NCI-H1048 (cell line): ENCODE measurements at places on chromosomes 13 and 19.
A peak's percentile ranks its signal among the peaks of the same experiment; 100 is the strongest.

GRCh38 chr13:48505012-48505411 is 27.9 kb downstream of the RCBTB2 start:
- DNase-seq, result no peak

- no peak for DNase-seq
These were observed 238.2 kb downstream of the B3GLCT start for GRCh38 chr13:31437975-31438374.

DNA sequence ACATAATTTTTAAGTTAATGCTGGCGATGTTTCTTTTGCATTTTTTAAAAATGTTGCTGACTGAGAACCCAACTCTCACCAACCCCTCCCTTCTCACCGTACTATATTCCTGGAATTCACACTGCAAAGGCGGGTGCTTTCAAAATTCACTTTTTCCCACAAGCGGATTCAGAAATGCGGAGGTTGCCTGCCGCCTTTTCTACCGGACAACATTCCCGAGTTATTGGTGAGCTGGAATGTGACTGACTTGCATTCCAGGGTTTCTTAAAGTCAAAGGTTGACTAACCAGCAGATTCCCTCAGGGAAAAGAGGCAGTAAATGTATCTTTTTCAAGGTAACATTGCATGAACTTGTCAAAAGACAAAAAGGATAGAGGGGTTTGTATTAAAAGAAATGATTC is 113.3 kb downstream of the RAB20 start:
- DNase-seq, result no peak

DNA sequence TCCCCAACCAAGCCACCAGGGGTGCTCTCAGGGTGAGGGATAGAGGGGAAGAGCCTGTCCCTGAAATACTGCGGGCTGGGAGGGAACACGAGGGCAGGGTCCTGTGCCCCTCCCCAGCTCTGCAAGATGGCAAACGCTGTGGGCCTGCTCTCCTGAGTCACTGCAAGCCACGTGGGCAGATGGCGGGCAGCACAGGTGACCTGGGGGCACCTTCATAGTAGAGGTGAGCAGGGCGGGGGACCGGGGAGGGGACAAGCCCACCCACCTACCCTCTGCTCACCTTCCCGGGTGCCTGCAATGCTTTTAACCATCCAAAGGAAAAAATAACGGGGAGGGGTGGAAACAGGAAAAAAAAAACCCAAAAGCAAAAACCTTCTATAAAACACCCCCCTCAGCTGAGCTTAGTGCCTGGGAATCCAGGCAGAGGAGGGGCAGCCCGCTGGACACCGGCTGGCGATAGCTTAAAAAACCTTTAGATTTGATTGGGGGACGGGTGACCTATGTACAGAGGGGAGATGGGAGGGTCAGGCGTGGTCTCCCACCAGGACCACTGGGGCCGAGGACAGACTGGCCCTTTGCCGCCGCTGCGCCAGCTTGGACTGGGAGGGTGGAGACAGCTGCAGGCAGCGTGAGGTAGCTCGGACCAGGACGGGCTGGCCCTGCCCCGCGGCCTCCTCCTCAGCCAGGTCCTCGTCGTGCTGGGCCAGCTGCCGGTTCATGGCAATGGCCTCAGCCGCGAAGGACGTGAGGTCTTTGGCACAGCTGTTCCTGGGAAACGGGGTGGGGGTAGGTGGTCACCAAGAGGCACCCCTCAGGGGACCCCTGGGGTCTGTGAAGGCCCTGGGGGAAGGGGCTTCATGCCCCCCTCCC is 11.7 kb downstream of the MKNK2 start:
- no peak for DNase-seq

DNA sequence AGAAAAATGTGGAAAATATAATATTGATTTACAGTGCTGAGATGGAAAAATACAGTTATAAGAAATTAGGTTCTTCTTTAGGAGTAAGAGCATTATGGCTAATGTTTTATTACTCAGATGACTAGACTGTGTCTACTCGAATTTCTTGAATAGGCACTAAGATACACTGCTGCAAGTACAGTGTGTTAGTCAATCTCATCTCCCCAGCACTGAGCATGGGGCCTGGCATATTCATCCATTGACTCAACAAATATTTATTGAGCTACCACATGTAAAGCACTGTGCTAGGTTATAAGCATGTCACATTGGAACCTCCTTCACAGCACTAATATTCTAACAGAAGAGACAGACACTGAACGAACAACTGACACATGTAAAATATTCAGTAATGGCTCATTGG is 242.5 kb upstream of the GPC6 start:
- no peak for DNase-seq

GRCh38 chr13:74346960-74347359 is 212.8 kb upstream of the KLF12 start:
- DNase-seq, result no peak

GRCh38 chr13:112105244-112105681 is 38.3 kb downstream of the SOX1 start:
- no peak for DNase-seq

- peak; percentile 82 for DNase-seq
These were observed at the start of gene ZNF772 for GRCh38 chr19:57477191-57478008. Gene ZNF772, minus strand, starts transcription at chr19:57477566. Its CDS starts 257 bp downstream, at chr19:57477309.

- DNase-seq, result no peak
These were observed 188.3 kb downstream of the KLF12 start for GRCh38 chr13:73945871-73946270.

DNA sequence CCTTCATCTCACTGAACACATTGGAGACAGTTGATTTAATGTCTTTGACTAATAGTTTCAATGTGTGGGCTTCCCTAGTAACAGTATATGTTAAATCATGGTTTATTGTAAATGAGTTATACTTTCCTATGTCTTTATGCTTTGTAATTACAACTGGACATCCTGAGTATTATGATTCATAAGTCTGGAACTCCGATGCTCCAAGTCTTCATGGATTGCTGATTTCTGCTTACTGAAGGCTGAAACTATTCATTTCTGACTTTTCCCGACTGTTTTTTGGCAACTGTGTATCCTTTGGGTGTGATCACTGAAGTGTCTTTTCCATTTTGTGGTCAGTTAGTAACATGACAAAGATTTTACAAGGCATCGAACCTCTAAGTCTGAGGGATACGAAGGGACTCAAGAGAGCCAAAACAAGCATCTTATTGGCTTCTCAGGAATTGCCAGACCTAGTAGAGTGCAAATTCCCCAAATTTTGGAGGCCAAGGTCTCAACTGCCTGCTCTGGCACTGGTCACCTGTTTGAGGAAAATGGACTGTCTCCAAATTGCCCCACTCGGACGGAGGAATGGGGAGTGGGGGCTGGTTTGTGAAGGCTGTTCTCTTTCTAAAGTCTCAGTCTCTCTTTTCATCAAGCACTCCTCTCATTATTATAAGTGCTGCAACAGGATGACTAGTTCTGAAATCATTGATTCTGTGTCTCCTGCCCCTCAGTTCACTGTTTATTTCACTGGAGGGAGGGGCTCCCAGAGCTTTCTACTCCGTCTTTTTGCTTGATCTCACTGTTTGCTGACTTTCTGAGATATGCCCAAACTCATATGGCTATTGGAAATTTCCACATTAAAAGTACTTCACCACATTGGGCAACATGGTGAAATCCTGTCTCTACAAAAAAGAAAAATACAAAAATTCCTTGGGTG is 20.2 kb upstream of the CD70 start:
- DNase-seq, result no peak

DNA sequence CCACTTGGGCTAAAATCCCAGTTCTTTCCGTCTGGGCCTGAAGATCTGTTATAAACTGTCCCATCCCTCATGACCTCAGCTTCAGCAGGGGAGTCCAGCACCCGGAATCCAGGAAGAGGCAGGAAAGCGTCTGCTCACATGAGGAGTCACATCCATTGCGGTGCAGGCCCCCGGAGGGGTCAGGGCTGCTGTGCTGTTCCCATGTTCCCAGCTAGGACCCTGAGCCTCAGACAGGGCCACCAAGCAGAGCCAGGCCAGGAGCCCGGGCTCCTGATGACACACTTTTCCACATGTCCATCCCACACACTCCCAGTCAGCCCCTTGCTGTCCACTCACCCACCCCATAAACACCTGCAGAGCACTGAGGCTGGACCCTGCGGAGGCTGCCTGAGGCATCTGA is 45.3 kb upstream of the VSTM2B start:
- no peak for DNase-seq

DNA sequence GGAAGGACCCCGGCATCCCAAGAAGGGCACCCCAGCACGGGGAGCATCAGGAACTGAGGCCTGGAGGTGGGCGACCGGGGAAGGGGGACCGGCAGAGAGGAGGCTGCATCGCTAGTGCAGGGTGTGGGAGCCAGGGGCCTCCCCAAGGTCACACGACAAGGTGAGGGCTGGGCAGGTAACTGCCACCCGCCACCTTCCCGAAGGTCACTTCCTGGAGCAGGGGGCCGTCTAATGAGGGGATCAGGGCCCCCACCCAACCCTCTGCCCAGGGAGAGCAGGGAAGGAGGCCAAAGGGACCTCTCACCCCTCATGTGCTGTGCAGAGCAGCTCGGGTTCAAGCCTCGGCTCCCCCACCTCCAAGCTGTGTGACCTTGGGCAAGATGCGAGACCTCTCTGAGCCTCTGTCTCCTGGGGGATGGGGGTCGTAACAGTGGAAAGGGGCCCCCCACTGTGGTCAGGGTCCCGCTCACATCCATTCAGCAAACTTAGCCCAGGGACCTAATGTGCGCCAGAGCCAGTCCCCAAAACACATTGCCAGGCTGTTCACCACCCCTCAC is 6.0 kb downstream of the ZBTB7A start:
- DNase-seq, result no peak

GRCh38 chr19:17902701-17903100 is 30.1 kb upstream of the CCDC124 start:
- DNase-seq, result no peak

- no peak for DNase-seq
These were observed 4.2 kb downstream of the ATP8B3 start for GRCh38 chr19:1807695-1808394.

DNA sequence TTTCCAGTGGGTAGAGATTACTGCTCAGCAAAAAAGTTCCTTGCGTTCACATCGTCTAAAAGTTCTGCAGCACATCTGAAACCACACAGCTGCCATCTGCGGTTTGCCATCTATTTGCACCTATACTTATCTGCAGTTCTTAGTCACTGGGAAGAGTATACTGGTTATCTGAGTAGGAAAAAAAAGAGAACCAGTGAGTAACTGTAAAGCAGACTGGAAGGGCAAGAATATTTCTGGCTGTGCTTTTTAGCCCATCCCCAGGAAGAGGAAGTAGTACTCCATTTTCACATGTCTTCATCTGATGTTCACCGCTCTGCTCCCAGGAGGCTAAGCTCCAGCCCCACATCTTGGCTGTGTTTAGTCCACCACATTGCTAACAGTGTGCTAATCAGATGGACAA is 35.6 kb downstream of the EFNB2 start:
- no peak for DNase-seq

- no peak for DNase-seq
These were observed 827.5 kb upstream of the PCDH20 start for GRCh38 chr13:62243106-62243505.

- no peak for DNase-seq
These were observed 26.3 kb downstream of the DNMT1 start for GRCh38 chr19:10168386-10168948.
